ENCODE measurements at places on chromosomes 12 and 14. TPM values are rescaled to one million over a fixed set of nuclear protein-coding genes. Genes with fewer than 3 reads are reported as not detected.

TPPP2 gene
- total RNA-seq = 1.3 TPM

LYZ gene
- 13.5 TPM for total RNA-seq

MAPKAPK5 gene
- 48.9 TPM for total RNA-seq

LMO3 gene
- 1.0 TPM for total RNA-seq

NANOG gene
- 0.10 TPM for total RNA-seq

DNA sequence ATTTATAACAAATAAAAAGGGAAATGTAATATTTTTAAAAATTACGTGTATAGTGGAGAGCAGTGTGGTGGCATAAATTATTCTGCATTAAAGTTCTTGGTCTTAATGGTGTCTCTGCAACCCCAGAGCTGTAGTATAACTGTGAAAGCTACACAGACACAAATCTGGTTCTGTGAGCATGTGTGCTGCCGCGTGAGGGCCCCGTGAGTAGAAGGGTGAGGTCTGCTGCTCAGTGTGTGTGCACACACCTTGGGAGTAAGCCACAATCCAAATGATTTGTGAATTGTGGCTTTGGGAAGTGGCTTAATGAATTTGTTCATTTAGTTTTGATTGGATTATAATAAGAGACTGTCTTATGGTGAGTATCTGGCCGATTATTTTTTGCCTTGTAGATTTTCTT lies 16.8 kb downstream of the PELI2 start:
- no peak for DNase-seq

- no peak for DNase-seq
Observed at GRCh38 chr14:101064718-101065117, 161.2 kb upstream of the RTL1 start.

DNA sequence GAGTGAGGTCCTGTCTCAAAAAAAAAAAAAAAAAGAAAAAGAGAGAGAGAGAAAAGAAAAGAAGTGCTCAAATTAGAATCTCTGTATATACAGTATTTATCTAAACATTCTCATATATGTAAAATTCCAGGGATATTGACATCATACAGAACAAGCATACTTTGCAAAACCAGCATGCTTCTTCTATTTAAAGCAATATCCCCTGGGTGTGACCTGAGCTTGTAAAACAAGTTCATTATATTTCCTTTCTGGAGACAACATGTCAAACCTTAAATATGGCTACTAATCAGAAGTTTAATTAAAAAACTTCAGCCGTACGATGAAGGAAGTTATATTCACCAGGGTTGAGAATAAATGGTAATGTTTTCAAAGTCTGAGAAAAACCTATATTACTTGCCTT lies 175.8 kb upstream of the HMGA2 start:
- DNase-seq = no peak

DNA sequence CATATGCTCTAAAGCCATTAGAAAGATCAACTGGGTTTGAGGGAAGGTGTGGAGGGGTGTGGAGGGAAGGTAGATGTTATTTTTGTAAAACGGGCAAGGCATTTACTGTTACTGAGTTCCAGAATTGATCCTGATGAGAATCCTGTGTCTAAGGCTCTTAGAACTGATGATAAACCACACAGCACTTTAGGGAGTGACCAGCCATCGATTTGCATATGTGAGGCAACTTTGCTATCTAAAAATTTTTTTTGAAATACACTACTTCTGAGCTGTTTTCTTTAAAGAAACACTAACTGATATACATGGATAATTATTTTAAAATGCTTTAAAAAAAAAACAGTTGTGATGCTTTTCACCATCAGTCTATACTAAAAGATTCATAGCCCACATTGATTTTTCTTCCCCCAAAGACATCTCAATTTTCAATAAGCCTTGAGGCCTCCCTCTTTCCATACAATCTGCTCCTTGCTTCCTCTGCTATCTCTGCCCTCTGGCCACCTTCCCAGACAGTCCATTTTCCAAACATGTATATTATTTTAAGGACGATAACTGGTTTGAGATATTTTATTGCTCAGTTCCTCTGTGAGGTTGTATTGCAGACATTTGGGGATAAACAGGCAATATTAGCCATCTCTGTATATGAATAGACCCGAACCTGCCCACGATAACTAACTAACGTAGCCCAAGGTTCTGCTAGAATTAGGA lies 265.9 kb downstream of the EFCAB11 start:
- no peak for DNase-seq

DNA sequence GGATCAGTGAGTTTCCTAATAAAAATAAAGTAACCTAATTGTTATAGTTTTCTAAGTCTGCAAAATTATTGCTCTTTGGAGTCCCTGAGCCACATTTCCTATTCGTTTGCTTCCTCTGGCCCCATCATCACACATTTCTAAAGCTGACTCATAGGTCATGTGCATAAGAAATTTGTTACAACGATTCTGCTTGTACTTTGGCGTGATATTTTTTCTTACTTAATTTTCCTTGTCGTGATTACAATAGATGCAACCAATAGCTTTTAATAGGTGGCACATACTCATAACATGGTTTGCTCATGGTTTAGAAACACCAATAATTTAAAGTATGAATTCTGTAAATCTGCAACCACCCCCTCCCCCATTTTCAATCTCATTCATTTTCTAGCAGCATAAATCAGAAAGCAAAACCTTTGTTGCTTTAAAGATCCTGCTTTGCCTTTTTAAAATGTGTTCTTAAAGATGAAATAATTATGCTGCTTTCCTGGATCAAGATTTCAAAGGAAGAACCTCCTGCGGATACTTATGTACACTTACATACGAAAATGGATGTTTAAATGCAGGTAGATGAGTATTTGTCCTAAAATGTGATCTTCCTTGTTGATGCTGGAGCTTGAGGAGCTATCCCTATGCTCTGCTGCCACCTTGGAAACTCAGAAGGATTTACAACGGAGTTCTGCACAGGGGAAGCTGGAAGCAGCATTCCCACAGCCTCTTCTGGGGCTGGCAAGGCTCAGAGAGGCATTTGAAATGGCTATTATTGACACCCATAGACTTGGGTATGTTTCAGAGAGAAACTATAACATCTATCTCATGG lies 1.7 kb upstream of the FLRT2 start:
- peak; percentile 35 for DNase-seq

DNA sequence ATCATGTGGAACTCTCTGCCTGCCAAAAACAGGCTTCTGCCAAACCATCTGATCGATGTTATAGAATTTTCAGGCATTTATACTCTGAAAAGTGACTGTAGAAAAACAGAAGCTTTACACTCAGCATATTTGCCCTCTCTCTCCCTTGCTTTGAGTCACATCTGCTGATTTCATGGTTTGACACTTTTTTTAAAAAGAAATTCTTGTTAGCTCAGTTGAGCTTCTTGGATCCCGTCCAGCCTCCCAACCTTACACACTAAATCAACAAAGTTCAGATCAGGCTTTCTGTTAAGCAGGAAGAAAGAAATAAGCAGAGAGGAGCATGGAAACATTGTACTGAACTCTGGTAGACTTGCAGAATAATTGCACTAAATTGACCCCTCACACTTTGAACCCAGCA lies 193.6 kb upstream of the SEL1L start:
- no peak for DNase-seq

Data from gastrocnemius medialis (tissue), 4 donors.